ENCODE measurements at places on chromosomes 5 and 9.

GRCh38 chr9:21029661-21030060 is 1.8 kb downstream of the HACD4 start:
- no peak for DNase-seq

- peak; percentile 44 for DNase-seq
Measured at GRCh38 chr5:91419571-91420537, 36.7 kb upstream of the ARRDC3 start.

GRCh38 chr5:140131967-140132409 is 6.3 kb downstream of the IGIP start:
- DNase-seq: no peak

DNA sequence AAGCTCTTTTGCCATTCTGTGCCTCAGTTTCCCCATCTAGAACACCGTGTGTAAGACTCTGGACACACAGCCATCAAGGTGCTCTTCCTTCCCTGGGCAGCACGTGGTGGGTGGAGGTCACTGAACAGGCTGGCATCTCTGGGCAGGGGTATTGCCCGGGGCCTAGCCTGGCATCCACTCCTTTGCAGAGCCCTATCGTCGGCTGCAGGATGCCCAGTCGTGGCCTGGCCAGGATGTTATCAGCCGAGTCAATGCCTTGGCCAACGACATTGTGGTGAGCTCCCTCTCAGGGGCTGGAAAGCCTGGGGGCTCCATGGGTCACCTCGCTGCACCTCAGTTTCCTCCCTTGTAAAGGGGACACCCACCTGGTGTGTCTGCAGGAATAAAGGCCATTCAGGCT is 4.0 kb downstream of the ADGRD2 start:
- DNase-seq: no peak

DNA sequence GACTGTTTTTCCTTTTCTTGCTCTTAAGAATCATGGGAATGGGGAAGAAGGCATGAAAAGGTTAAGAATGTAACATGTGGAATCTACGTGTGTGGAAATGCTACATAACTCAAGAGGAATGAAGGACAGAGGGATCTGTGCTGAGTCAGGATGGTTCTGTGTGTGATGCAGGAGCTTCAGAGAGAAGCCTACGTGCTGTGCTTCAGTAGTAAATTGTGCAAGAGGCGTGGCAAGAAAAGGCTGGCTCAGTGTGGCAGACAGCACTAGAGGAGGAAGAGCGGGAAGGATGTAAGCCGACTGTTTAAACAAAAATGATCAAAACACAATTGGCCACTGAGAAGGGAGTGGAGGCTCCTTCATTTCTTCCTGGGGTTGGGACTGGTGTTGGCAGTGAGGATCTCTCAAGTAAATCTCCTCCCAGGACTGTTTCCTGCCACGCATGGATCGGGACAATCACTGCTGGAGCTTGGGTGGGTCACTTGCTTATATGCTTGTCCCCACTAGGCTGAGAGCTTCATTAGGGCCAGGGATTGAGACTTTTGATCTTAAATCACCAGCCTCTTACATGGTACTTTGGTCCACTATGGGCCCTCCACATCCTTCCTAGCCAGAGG is 59.4 kb upstream of the BASP1 start:
- DNase-seq: no peak

- no peak for DNase-seq
Measured at GRCh38 chr5:127580731-127581130, 63.3 kb downstream of the PRRC1 start.

- no peak for DNase-seq
Measured at GRCh38 chr9:114238891-114239875, 83.7 kb upstream of the ORM1 start.

GRCh38 chr5:52800394-52801213 is 12.9 kb downstream of the ITGA1 start:
- no peak for DNase-seq

DNA sequence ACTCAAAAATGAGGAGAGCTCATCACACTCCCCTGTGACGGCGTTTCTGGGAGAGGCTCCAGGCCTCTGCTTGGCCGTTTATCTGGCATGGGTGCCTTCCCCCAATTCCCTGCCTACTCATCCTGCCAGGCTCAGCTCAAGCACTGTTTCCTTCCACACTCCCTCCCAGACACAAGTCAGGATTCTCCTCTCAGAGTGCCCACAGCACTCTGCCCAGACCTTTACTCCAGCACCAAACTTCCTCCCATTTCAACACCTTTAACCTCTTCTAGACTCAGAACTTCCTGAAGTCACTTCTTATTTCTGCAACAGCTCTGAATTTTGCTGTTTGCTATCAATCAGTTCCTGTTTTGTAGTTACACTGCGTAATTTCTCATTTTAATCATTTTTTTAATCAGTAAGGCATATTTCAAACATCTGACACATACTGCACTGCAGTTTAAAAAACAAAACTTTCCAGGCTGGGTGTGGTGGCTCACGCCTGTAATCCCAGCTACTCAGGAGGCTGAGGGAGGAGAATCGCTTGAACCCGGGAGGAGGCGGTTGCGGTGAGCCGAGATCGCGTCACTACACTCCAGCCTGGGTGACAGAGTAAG is 16.0 kb downstream of the TRMO start:
- DNase-seq: no peak

DNA sequence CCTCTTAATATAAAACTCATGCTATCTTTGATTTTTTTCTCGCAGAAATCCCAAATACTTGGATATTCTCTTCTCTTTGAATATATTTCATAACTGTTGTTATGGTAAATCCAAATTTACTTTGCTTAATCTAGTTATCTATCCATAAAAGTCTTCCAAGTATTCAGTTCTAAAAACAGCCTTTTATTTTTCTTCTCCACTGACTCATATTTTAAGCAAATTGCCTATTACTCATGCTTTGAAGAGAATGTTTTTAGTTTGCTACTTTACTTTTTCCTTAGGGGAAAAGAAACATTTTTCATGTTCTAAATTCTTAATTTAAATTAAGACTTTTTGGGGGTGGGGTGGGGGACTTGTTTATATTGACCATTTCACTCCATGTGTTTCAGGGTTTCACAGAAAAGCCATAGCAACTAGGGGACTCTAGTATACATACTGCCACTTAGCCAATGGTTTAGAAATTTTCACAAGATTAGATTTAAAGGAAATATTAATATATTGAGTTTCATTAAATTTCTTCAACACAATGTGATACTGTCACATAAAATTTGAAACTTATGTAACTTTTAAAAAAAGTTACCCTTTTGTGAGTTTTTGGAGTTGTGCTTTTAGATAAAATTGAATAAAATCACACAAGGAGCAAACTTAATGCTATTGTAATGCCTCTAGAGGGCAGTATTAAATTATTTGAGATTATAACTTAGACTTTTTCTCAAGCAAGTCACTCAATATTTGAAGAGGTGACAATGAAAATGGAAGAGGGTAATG is 545.8 kb upstream of the ARRDC3 start:
- DNase-seq: no peak

- no peak for DNase-seq
Measured at GRCh38 chr5:142320851-142321560, 3.8 kb downstream of the SPRY4 start.

GRCh38 chr5:10518347-10518746 is 45.5 kb upstream of the ANKRD33B start:
- no peak for DNase-seq

DNA sequence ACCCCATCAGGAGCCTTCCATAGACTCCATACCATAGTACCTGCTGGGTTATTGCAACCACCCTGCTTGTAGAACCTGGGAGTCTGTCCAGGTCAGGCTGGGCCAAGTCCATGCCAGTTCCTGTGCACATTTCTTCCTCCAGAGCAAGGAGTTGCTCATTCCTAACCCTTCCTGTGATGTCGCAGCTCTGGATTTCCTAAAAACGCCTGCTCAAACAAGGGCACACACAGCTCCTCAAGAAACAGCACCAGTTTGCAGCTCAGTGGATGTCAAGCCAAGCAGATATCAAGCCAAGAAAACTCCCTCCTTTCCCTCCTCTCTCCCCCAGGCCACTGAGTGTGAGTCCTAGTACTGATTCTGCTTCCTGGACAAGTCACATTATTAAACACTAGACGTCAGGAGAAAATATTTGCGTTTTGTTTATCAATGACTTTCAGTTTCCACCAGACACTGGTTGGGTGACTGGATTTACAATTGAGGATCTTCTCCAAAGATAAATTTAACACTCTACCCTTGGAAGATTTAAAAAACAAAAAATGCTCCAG is 59.6 kb downstream of the SLC1A1 start:
- DNase-seq: no peak

All from activated CD8-positive, alpha-beta memory T cell treated with anti-CD3 and anti-CD28 coated beads for 1 hour (primary cell).